Stimulated activated CD4-positive, alpha-beta T cell treated with anti-CD3 and anti-CD28 coated beads, Interleukin-12 subunit alpha, Interleukin-12 subunit beta, amount 100 ng/mL, for 48 hours (primary cell): ENCODE measurements at places on chromosomes 5 and 9.

- DNase-seq = no peak
Measured at GRCh38 chr9:8844549-8844948, 1045.0 kb upstream of the DMAC1 start.

- DNase-seq = no peak
Measured at GRCh38 chr5:85591311-85591710, 1026.4 kb upstream of the COX7C start.

DNA sequence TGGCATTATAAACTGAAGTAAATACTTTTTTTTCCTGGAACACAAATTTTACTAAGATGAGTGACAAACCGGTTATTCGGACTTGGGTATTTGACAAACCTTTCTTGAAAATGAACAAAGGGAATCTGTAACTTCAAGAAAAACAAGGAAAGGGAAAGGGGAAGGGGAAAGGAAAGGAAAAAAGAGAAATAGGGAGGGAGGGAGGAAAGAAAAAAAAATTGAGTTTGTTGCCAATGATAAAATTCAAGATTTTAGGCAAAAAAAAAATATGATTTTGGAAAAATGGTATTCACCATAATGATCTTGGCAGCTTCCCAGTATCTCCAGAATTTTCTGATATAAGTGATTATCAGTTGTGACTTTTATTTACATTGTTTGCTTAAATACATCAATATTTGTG lies 1.6 kb upstream of the TTC33 start:
- no peak for DNase-seq

- DNase-seq = no peak
Measured at GRCh38 chr9:133046900-133047295, 14.9 kb upstream of the CEL start.

DNA sequence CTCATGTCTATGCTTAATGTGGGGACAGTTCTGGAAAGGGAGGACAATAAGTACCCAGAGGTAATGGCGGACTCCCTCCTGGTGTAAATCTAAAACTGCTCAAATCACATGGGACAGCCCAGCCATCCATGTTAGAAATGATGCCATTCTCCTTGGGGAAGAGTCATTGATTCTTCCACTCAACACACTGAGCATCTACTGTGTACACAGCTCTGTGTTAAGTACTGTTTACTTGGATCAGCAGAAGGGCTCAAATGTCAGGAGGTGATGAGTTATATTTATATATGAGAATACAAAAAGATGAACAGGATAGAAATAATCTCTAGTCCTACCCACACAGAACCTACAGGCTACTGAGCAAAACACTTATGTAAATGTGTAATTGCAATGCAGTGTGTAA lies 31.8 kb upstream of the NANS start:
- DNase-seq = no peak
